ELR (cell line): ENCODE measurements at places on chromosomes 16 and 17.

DNA sequence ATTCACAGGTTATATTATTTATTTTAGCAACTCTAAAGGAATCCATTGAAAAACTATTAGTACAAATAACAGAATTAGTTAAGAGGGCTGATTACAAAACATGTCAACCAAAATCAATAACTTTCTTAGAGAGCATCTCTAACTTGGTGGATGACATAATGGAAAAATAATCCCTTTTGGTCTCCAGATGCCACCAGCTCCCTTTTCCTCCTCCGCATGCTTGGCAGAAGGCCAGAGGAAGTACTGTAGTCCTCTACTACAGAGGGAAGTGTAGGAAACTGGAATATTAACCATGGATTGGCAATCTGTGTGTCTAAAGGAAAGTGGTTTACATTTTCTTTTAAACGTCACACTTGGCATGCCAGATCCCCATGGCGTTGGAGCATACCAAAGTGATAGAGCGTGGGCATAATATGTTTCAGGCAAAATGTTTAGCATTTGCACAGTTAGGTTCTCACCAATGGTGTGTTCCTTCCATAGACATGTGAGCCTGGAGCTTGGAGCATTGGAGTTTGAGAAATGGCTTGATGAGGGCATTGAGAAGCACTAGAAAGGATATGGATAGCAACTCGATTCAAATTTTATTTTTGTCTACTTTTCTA, 106.3 kb downstream of the PRKCB start:
- no peak for DNase-seq

GRCh38 chr16:20862162-20862960, 37.8 kb downstream of the DCUN1D3 start:
- no peak for DNase-seq

GRCh38 chr16:84574191-84574590, 43.7 kb downstream of the COTL1 start:
- no peak for DNase-seq

- DNase-seq: no peak
Observed at GRCh38 chr16:4411684-4412083, 4.7 kb downstream of the CORO7 start.

- peak; percentile 9 for DNase-seq
Observed at GRCh38 chr16:995087-995486, 13.5 kb downstream of the SOX8 start.

GRCh38 chr16:24852281-24852721, 6.5 kb downstream of the SLC5A11 start:
- DNase-seq: peak; percentile 51

DNA sequence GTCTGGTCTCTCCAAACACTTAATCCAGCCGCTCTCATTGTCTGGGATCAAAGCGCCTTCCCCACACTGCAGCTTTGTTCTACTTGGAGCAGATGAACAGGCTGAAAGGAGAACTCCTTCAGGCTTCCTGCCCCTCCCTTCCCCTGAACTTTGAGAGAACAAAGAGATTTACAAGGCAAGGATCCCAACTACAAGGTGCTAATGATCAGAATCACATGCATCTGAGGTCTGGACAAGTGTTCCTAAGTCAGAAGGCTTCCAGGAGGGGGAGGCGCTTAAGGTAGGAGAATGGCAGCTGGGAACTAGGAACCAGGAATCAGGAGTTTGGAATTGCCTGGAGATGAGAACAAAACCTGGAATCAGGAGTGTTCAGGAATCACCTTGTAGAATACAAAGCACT, 606.3 kb upstream of the CDH11 start:
- no peak for DNase-seq

DNA sequence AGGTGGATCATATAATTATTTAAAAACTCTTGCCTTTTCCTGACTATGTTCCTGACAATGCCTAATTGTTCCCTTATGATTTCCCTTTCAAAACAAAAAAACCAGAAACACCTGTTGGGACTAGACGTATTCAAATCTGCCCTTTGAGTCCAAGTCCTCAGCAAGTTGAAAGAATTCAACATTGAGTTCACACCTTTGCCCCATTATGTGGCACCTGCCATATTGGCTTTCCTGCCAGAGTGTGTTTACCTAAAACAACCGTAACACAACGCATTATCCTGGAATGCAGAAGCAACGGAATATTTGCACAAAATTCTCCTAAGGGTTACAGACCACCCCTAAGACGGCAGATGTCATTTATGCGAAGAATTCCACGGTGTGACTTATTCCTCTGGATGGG, 105.9 kb downstream of the ZFHX3 start:
- no peak for DNase-seq

DNA sequence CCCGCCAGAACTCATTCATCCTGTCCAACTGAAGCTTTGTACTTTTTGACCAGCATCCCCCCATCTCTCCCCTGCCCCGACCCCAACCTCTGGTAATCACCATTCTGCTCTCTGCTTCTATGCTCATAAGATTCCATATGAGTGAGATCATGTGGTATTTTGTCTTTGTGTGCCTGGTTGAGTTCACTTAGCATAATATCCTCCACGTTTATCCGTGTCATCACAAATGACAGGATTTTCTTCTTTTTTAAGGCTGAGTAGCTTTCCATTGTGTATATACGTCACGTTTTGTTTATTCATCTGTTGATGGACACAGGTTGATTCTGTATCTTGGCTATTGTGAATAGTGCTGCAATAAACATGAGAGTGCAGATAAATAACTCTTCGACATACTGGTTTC, 278.9 kb downstream of the SNX29 start:
- no peak for DNase-seq

DNA sequence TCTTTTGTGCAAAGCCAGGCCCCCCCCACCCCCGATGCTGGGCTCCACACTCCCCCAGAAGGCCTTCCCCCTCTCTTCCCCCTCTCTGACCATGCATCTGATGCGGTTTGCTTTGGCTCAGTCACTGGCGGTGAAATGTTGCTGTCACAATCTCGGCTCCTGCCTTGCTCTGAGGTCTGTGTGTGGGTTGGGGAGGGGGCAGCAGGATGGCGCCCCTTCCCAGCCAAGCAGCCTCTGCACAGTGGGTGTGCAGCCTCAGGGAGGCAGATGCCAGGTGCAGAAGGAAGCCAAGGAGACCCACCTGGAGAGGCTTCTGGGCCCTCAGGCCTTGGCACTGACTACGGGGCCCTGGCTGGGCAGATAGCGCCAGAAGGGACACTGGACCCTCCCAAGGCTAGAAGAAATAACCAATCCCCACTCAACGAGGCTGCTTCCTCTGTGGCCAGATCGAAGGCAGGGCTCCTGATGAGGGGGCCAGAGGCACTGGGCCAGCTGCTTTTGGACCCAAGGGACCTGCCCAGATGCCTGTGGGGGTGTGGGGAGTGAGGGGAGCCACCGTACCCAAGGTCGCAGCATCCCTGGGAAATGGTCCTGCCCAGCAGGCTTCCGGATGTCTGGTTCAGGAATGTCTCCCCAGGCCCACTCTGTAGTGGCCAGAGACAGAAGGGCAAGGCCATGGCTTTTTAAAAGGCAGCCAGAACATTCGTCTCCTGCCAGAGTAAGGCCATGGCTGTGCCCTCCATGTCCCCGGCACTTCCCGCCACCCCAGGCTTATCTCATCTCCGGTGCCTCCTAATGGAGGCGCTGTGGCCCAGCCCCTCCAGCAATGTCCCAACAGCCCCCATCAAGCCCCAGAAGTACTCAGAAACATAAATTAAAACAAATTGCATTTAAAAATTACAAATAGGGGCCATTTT, 43.4 kb upstream of the SLC38A10 start:
- DNase-seq: no peak
